ENCODE measurements at places on chromosomes 3 and 15. TPM values are rescaled to one million over a fixed set of nuclear protein-coding genes. Genes with fewer than 3 reads are reported as not detected.

GRCh38 chr3:176769547-176770190 lies 427.6 kb downstream of the TBL1XR1 start:
- no peak for DNase-seq

CCR9 gene
- not detected for total RNA-seq

FNDC3B gene
- 56.3 TPM for total RNA-seq

DNA sequence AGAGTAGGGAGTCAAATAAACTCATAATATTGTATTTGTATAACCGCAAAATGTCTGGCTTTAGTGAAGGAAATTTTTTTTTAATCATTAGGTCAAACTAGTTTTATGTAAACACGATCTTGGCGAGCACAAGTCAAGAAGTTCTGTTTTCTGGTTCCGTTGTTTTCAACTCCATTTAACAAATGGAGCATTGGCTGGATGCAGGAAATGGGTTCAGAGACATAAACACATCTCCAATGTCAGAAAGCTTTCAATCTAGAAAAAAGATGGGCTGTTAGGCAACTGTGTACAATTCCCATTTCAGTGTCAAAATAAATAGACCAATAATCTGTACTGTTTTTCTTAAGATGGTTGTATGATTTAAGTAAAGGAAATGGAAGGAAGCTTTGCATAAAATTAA lies 292.8 kb downstream of the TBL1XR1 start:
- no peak for DNase-seq

SRGAP3 gene
- 9.6 TPM for total RNA-seq

GRCh38 chr3:42732196-42732828 lies 29.7 kb upstream of the HHATL start:
- no peak for DNase-seq

DNA sequence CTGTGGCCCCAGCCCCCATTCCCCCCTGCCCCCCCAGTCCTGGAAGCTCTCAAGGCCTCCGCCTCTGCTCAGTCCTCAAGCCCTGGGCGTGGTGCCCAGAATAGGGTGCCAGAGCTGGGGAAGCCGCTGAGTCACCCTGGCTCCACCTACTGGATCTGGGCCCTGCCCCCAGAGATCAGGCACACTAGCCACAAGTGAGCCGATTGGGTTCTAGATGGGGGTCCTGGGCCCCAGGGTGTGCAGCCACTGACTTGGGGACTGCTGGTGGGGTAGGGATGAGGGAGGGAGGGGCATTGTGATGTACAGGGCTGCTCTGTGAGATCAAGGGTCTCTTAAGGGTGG lies 5.7 kb downstream of the EIF4G1 start:
- peak; percentile 98 for DNase-seq

WDR72 gene
- 5.9 TPM for total RNA-seq

ZNF80 gene
- total RNA-seq: not detected

EHHADH gene
- total RNA-seq: 6.6 TPM

- no peak for DNase-seq
Observed at GRCh38 chr3:143226678-143227291, 107.2 kb downstream of the CHST2 start.

- DNase-seq: no peak
Observed at GRCh38 chr3:11641316-11641682, 2.4 kb downstream of the VGLL4 start.

TSEN2 gene
- 40.2 TPM for total RNA-seq

BBX gene
- 45.8 TPM for total RNA-seq

RAD18 gene
- total RNA-seq: 22.8 TPM

- DNase-seq: no peak
Observed at GRCh38 chr3:188689101-188689574, 482.6 kb upstream of the TPRG1 start.

ALDH1A3 gene
- 5,398 TPM for total RNA-seq

OIP5 gene
- total RNA-seq: 26.6 TPM

DNA sequence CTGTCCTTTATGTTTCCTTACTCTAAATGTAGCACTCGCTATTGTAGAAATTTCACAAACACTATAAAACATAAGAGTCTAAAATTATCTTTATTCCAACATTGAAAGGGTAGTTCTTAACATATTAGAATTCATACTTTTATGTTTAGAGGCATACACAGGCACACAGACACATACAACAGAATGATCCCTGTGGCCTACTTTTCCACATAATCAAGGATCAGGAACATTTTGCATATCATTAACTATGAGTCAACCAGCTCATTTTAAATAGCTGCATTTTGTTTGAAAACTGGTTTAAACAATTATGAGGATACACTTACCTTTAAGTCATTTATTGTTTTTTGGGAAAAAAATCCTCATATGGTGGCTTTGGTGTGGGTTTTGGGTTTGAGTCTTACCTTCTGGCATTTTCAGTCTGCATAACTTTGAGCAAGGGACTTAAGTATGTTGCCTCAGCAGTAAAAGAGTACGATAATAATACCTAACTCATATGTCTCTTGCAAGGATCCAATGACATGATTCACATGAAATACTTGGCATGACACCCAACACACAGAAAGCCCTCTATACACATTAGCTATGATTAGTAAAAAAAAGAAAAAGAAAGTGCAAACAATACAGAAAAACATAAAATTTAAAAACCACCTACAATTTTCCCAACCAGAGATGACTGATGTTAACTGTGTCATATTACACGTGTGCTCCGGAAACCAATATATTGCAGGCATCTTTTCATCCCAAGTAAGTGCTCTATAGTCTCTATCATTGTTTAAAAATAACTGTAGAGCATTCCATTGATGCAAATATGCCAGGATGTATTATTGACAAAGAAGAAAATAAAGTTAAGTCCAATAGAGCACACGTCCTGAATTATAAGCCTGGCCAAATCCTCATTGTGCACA lies 213.1 kb upstream of the ADAMTS9 start:
- no peak for DNase-seq

DNA sequence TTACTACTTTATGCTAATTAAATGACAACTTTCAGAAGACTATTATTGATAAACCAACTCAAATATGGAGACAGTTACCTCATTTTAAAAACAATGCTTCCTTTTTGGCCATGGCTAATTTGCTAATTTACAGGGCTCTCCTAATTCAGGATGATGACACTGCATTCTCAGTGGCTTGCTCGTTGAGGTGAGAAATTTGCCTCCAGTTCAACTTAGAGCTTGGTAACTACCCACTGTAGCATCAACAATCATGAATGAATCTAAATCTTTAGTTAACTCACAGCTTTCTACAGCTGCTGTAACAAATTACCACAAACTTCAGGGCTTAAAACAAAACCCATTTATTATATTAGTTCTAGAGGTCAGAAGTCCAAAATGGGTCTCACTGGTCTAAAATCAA lies 14.0 kb downstream of the PBRM1 start:
- DNase-seq: no peak

NEDD4 gene
- 7.5 TPM for total RNA-seq

DNA sequence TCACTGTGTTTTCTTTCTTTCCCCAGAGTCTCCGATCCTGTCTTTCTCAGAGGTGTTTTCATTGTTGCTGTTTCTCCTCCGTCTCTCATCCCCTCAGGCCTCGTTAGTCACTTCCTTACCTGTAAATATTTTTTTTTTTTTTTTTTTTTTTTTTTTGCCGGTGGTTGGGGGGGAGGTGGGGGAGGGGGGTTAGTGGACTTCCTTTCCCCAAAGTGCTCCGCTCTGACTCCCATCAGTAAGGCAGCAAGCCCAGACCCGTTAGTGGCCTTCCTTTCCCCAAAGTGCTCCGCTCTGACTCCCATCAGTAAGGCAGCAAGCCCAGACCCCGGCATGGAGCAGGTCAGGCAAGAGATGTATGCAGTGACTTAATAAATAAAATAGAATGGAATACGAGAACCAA lies 97.1 kb upstream of the TNFAIP8L3 start:
- peak; percentile 30 for DNase-seq

- no peak for DNase-seq
Observed at GRCh38 chr3:124075753-124076152, 83.8 kb upstream of the ROPN1 start.

- peak; percentile 93 for DNase-seq
Observed at GRCh38 chr3:46127503-46127902, 80.6 kb downstream of the CCR1 start.

DNA sequence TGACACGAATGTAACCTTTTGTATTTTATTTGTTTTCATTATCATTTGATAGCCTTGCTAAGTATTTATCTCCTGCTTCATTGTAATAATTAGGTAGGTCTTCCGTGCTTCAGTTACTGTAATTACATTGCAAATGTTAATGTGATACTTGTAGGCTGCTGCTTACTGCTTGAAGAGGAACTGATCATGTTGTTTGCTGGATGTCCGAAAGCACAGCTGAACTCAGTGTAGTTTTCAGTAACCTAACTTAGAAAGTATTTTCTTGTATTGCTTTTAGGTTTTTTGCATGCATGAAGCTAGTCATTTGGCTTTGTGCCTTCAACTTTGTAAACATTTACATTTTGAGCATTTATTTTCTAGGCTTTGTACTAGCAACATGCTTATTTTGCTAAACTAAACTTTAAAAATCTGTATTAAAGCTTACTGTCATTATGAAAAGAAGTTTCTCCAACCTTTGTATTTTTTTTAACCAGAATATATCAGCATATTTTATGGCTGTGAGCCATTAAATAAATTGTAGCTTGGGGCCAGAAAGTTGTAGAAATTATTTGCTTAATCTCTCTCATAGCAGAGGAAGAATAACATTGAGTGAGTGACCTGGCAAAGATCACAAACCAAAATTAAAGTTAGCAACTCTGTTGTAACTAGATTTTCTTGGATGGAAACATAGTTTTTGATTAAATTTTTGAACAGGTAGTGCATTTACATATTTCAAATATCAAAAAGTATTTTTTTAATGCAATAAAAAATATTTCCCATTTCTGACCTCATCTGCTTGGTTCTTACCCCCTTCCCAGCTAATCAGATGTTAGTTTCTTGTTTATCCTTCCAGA lies 30.7 kb downstream of the SACM1L start:
- no peak for DNase-seq

BCL2A1 gene
- total RNA-seq: 16.9 TPM

CHRM5 gene
- 0.04 TPM for total RNA-seq

- no peak for DNase-seq
Observed at GRCh38 chr3:119627461-119627860, 29.8 kb downstream of the PLA1A start.

- DNase-seq: no peak
Observed at GRCh38 chr15:33008284-33008995, 186.1 kb downstream of the FMN1 start.

- peak; percentile 94 for DNase-seq
Observed at GRCh38 chr3:170049146-170050000, 11.6 kb downstream of the GPR160 start.

RNU5B-1 gene
- not detected for total RNA-seq

SAMD7 gene
- not detected for total RNA-seq

DNA sequence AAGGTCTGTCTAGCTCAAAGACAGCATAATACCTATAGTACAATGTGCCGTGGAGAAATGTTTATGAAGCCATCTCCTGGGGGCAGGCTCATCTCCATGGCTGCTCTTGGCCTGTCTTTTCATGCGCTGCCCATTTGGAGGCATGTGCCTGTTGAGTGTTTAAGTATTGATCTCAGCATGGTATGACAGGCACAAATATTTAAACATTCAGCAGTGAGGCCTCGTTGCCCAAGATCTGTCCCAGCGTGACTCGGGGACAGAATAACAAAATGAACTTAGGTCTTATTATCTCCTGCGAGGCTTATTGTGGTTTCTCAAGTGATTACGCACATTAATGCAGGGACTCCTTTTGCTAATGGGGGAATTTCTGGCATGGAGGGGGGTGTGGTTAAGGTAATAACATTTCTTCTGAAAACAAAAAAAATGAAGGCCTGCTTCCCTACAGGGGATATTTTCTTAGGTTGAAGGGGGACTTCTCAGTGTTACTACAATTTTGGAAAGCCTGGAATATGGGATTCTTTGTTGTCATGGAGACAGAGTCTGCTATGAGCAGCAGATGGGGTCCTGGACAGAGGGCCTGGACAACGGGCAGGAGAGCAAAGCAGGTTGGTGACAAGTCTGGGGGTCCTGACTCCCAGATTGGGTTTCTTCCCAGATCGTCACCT lies 4.4 kb upstream of the SLC6A1 start:
- DNase-seq: no peak

GRCh38 chr3:23203708-23204330 lies 692 bp downstream of the UBE2E2 start:
- DNase-seq: peak; percentile 29

DNA sequence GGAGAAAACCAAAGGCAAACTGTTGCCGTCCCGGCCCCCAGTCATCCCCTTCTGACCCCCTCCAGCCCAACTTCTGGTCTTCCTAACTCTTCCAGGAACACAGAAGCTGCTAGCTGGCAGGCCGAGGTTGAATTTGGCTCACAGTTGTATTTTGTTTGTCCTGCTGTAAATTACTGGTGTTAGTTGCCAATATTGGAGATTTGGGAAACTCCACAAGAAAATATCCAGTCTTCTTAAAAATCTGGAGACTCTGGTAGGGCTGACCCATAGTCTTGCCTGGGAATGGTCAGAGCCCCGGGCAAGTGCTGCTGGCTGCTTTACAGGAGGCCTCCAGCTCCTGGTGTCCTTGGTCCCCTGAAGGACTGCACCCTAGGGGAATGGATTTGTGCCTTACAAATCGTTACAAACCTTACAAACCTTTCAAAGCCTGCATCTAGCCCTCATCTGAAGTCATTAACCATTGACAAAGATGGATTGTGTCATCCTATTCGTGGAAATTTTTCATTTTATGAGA lies 112.0 kb upstream of the MCTP2 start:
- DNase-seq: no peak

CCDC9B gene
- 56.1 TPM for total RNA-seq

EPM2AIP1 gene
- total RNA-seq: 7.8 TPM

DNA sequence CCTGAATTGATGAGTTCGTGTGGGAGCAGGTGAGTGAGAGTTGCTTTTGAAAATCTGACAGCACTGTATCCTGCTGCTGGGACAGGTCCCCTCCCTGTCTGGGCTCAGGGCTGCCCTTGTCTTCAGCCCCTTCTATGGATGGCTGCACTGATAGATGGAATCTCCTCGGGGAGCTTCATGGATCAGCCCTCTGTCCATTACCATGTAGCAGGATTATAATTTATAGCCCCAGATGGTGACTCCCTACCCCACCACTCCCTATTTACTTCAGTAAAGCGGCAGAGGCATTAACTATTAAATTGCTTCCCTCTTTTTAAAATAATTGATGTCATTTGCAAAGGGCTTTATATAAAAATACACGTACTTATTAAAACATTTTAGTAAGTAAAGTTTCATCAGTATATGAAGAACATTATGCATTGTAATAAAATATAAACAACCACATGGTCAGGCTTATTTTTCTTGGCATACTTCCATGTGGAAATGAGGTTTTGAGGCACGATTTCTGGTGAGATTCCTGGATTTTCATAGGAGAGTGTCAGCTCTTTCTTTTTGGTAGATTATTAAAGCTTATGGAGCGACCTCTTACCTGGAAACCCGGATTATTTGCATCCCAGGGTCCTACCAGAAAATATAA lies 38.5 kb downstream of the MAP3K13 start:
- DNase-seq: no peak

DNA sequence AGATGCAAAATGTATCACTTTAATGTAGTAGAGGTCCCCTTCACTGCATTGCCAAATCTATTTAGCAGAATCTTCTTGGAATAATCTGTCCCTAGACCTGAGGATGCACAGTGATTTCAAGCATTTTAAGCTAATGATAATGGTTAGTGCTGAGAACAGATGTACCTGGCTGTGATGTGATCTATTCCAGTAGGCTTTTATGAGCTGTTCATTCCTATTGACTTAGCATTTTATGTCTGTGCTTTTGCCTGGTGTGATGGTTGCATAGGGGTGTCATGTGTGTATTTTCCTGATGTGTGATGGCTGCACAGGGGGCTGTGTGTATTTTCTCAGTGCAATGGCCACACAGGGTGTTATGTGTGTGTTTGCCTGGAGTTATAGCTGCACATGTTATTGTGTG lies 272.9 kb downstream of the TIGIT start:
- DNase-seq: no peak

SLC6A11 gene
- total RNA-seq: 34.0 TPM

LMCD1 gene
- total RNA-seq: 8.2 TPM
